ENCODE measurements at places on chromosomes 12 and 14. TPM values are rescaled to one million over a fixed set of nuclear protein-coding genes. Genes with fewer than 3 reads are reported as not detected.

- peak; percentile 57 for DNase-seq
Measured at GRCh38 chr12:109387425-109388166, 39.9 kb downstream of the MYO1H start.

- no peak for DNase-seq
Measured at GRCh38 chr14:50063876-50064420, 52.4 kb downstream of the VCPKMT start.

DNA sequence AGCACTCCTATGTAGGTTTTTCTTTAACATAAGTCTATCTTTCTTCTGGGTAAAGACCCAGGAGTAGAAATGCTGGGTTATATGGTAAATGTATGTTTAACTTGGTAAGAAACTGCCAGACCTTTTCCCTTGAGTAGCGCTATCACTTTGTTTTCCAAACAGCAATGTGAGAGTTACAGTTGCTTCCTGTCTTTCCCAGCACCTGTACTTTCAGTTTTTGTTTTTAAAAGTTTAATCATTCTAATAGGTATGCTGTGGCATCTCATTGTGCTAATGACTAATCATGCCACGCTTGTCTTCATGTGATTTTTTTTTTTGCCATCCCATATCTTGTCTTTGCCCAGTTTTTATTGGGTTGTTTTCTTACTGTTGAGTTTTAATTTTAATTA is 28.1 kb downstream of the GIT2 start:
- DNase-seq, result no peak

DNA sequence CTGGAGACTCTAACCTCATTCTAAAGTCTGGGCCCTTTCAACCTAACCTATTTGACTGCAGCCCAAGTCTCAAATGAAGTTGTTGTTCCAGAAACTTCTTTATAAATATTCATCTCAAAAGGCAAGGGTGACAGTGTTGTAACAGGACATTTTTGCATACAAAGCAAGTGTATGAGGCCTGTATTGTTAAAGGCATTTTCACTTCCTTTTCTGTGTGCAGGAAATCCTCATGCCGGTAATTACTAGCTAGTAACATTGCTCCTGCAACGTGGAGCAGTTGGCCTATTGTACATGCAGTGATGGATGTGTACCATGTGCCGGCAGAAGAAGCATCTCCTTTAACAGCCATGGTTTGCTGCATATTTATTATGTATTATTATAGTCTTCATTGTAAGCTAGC is 156.5 kb upstream of the RMST start:
- no peak for DNase-seq

GRCh38 chr14:99562856-99563748 is 40.9 kb downstream of the CCDC85C start:
- DNase-seq, result peak; percentile 97

DNA sequence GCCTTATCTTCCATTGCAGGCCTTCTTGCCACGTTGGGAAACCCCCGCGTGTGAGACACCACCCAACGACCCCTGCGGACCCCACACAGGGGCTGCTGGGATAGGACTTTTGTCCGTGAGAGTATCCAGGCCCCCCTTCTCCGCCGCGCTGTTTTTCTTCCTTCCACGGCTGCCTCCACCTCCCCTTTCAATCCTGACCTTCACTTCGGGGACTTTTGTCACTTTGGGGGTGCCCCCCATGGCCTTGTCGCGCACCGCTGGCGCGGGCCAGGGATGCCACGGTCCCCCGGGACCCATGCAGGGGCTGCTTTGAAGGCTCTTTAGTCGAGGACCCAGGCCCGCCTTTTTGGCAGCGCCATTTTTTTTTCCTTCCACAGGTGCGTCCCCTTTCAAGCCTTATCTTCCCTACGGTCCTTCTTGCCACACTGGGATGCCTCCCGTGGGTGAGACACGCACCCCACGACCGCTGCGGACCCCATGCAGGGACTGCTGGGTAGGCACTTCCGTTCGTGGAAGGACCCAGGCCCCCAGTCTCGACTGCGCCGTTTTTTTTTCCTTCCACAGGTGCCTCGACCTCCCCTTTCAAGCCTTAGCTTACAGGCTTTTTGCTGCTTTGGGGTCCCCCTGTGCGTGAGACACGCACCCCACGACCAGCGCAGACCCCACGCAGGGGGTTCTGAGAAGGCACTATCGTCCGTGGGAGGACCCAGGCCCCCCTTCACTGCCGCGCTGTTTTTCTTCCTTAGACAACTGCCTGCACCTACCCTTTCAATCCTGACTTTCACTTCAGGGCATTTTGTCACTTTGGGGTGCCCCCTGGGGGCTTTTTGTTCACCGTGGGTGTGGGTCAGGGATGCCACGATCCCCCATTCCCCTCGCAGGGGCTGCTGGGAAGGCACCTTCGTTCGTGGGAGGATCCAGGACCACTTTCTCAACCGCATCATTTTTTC is 267.4 kb downstream of the ALG10 start:
- no peak for DNase-seq

DNA sequence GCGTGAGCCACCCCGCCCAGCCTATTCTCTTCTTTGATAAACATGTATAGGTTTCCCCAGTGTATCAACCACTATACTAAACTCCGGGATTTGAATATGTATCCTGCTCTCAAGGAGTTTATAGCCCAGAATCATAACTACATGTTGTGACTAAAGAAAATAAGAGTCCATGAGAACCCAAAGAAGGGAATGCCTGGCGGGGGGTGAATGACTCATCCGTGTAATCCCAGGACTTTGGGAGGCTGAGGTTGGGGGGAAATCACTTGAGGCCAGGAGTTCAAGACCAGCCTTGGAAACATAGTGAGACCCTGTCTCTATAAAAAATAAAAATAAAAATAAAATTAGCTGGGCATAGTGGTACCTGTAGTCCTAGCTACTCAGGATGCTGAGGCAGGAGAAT is 57.2 kb downstream of the SIX6 start:
- no peak for DNase-seq

DNA sequence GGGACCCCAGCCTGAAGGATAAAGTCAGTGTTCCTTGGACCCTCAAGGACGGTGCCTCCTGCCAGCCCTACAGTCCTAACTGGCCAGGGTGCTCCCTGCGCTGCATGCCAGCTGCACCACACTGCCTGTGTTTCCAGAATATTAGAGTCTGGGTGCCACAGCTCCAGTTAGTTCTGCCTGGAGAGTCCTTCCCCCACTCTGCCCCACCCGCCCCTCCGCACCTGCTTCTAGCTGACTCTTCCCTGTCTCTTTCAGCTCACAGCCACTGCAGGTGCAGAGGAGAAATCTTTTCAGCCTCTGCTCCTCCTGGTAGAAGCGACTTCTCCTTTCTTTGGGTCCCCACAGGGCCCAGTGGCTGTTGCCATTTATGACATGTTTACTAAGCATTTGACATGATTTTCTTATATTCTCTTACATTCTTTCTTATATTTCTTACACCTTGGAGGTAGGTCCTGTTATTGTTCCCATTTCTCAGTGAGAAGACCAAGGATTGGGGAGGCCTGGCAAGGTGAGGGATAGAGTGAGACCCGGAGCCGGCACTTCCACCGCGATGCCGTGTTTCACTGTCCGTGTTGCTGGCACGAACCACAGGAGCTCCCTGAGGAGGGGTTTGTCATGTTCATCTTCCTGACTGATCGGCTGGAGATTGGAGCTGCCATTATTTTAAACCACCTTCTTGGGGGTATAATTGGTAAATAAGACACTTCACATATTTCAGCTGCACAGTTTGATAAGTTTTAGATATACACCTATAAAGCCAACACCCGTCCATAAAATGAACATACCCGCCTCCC is 29.4 kb downstream of the SYNE3 start:
- DNase-seq, result no peak

GRCh38 chr12:12538535-12538934 is 24.1 kb downstream of the DUSP16 start:
- no peak for DNase-seq

CACNA2D4 gene
- total RNA-seq, result 8.5 TPM

SRP54 gene
- 105 TPM for total RNA-seq

MYO1H gene
- not detected for total RNA-seq

TAS2R9 gene
- not detected for total RNA-seq

MSI1 gene
- total RNA-seq, result 40.2 TPM

ASCL1 gene
- not detected for total RNA-seq

LBHD2 gene
- total RNA-seq, result not detected

P2RX4 gene
- 10.3 TPM for total RNA-seq

KLRD1 gene
- 0.06 TPM for total RNA-seq

GPRC5A gene
- not detected for total RNA-seq
